ENCODE measurements at places on chromosomes 4 and X.

DNA sequence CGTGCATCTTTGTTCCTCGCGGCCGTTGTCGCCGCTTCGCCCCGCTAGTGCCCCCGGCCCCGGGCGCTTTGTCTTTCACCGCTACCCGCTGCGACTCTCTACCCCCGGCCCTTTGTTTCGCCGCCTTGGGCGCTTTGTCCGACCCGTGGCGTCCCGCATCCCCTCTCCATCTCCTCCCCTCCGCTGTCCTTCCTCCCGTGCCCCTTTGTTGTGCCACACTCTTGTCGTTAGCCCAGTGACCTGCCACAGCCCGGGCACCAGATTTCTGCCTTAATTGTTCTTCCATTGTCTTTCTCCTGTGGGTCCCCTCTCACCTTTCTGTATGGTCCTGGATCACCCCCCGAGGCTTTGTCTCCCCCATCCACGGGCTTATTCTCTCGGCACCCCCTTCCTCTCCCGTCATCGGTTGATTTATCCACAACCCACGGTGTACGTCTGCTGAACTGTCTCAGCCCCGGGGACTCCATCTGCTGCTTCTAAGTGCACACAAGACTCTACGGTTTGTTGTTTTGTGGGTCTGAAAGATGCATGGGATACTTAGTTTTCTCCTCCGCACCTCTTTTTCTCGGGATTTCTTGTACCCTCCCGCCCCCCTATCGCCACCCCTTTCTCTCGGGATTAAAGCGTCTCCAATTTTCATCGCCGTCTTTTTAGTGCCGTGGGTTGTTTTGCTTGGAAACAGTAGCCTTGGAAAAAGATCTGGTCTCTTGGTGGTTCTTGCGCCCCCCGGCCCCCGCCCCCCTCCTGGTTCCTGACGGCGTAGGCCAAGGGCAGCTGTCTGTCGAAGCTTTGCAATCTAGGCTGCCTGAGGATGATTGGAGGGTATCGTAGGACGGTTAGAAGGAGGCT lies 783 bp downstream of the RBPJ start:
- DNase-seq: no peak

DNA sequence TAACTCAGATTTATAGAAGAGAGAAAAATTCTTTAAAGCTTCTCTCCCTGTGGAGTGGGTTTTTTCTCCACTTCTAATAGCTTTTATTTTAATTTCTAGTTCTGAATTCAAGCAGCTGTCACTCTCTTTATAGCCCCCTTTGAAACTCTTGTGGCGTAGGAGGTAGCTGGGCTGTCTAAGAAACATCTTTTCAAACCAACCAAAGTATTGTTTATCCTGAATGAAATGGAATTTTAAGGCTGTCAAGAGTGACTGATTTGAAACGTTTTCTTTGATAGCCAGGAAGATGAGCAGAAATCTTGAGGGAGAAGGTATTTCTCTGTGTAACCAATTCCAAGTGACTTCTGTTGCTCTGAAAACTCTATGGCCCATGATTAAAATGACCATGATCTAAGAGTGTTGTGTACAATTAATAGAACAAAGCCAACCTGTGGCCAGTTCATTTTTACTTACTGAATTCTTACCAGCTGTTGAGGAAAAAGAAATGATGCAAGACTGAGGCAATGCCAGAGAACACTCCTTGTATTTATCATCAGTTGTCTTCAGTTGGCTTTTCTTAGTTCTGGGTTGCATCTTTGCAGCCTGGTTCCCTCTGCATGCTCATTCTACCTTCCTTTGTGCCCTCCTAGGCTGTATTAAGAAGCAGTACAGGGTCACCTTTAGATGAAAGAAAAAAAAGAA lies 298.4 kb downstream of the ARHGAP10 start:
- no peak for DNase-seq

GRCh38 chrX:113353134-113353533 lies 512.5 kb upstream of the AMOT start:
- no peak for DNase-seq

DNA sequence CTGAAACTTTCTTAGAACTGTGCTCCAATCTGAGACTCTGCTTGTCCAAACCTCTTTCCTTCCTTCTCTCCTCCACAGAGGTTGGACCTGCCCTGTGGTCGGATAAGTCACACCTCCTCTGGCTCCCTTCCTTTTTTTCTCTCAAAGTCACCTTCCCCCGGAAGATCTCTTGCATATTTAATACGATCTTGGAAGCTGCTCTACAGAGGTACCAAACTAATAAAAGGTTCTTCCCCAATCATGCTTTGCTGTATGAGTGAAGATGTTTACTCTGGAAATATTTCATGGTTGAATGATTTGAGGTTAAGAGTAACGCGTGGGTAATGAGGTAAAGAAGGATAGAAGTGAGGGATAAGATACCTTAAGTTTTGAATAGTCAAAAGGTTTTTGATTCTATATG lies 166.0 kb downstream of the ATG4A start:
- DNase-seq: no peak

DNA sequence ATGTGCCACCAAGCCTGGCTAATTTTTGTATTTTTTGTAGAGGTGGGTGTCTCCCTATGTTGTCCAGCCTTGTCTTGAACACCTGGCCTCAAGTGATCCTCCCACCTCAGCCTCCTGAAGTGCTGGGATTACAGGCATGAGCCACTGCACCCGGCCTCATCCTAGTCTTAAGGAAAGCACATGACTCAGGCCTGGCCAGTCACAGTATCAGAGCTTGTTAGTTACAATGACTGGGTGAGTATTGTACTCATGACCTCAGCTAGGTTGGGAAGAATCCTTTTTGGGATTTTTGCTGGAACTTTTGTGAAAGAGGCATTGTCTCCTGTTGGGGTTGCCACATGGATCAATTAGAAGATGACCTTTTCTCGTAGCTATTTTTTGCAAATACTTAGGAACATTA lies 292.8 kb downstream of the RAPGEF2 start:
- DNase-seq: no peak

DNA sequence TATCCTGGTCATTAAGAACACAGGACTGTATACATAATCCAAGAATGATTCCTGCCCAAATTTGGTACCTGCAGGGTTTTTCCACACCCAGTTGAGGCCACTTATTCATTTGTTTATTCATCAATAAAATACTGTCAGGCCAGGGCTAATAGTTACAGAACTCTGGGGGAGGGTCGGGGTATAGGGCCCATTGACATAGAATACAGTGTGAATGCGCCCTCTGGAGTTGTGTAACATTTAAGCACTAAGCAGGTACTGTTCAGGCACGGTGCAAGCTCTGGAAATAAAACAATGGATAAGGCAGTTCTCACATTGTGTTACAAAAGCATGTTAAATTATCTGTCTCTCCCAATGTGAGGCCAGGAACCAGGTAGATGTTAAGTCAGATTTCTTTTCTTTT lies 30.8 kb upstream of the LRBA start:
- DNase-seq: no peak

DNA sequence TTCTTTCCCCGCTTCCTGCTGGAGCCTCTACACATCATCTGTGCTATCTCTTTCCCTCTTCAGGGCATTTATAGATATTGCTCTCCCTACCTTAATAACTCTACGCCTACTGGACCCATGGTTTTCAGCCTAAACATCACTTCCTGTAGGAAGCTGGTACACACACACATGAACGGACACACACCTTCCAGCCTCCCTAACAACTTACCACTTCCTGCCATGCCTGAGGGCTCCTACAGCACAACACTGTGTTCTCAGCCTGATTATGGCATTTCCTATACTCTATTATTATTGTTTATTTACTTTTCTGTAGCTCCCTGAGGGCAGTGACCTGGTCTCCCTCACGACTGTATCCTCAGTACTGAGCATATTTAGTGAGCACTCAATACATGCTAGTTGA lies 163.6 kb upstream of the MAP3K15 start:
- no peak for DNase-seq

GRCh38 chrX:11419102-11419501 lies 125.9 kb downstream of the AMELX start:
- DNase-seq: no peak

GRCh38 chrX:23525531-23525930 lies 141.8 kb upstream of the PRDX4 start:
- no peak for DNase-seq

- DNase-seq: no peak
Observed at GRCh38 chrX:3791449-3791848, 78.0 kb upstream of the PRKX start.

DNA sequence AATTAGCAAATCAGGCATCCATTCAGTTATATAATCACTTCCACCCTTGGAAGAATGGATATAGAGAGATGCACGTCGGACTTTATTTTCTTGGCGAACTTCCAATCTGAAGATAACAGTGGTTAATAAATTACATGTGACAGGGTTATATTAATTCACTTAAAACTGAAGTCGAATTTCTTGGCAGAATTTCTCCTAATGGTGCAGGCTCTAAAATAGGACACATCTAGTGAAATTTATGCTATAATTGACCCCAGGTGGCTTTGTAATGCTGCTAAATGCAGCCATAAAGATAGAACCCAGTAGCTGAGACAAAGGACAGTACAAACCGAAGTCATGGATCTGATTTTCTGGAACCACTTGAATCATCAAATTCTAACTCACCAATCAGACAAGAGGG lies 20.8 kb upstream of the SLC10A4 start:
- DNase-seq: no peak

GRCh38 chrX:41522671-41523070 lies 75.5 kb downstream of the NYX start:
- DNase-seq: no peak

DNA sequence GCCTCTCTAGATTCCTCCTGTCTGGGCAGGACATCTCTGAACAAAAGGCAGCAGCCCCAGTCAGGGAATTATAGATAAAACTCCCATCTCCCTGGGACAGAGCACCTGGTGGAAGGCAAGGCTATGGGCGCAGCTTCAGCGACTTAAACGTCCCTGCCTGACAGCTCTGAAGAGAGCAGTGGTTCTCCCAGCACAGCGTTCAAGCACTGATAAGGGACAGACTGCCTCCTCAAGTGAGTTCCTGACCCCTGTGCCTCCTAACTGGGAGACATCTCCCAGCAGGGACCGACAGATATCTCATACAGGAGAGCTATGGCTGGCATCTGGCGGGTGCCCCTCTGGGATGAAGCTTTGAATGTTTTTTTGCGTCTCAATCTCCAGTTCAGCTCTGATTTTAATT lies 262.2 kb downstream of the PARM1 start:
- no peak for DNase-seq
